ENCODE measurements at places on chromosomes 7 and 10.

- DNase-seq: no peak
Observed at GRCh38 chr10:119495545-119495944, 47.0 kb downstream of the RGS10 start.

DNA sequence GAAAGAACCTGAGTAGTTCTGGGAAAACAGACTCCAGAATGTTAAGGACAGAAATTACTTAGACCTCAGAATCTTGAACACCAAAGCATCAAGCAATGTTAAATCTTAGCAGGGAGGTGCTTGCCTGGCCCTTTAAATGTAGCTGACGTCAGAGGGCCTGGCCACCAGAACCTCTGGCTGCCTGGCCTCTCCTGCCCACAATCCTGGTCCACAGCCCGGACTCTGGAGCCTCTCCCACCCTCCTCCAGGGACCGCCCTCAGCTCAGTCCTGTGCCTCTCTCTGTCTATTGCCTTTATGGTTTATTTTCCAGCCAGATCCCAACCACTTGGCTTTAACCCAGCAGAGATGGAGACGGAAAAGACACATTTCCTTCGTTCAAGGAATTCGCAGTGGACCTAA, 42.2 kb upstream of the EGR2 start:
- DNase-seq: no peak

GRCh38 chr7:39621784-39622411, 1.5 kb upstream of the RALA start:
- DNase-seq: peak; percentile 80

DNA sequence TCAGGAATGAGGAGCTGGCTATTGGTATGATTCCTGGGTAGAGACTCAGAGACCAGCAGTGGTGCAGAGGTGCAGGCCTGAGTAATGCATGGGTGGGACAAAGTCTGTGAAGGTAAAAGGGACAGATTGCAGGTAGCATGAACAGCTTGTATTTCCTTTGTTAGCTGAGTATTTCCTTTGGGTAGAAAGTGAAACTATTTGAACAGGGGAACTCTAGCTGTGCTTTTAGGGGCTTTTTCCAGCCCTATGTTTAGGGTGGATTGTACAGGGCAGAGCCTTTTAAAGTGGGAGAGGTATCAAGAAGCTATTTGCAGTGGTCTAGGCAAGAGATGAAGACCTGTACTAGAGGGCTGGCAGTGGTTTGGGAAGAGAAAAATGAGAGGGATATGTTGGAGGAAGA, 739.9 kb downstream of the REEP3 start:
- no peak for DNase-seq

GRCh38 chr10:71989661-71990454, 25.7 kb downstream of the CHST3 start:
- DNase-seq: no peak

- DNase-seq: no peak
Observed at GRCh38 chr7:30467271-30467670, 11.3 kb downstream of the NOD1 start.

DNA sequence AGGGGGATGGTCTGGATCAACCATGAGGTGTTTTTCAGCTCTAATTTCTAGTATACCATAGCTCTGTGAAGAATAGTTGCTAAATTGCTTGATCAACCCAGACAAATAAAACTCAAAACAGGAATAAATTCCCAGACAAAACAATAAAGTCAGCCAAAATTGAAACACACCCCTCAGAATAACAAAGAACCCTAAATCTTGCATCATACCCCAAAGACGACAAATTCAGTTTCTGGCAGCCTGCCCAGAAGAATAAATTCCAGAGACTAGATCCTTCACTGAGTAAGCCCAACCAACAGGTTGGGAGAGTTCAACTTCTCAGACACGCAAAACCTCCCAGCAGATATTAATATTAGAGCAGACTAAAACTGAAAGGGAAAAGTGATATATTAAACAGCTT, 11.2 kb upstream of the SEM1 start:
- DNase-seq: no peak

DNA sequence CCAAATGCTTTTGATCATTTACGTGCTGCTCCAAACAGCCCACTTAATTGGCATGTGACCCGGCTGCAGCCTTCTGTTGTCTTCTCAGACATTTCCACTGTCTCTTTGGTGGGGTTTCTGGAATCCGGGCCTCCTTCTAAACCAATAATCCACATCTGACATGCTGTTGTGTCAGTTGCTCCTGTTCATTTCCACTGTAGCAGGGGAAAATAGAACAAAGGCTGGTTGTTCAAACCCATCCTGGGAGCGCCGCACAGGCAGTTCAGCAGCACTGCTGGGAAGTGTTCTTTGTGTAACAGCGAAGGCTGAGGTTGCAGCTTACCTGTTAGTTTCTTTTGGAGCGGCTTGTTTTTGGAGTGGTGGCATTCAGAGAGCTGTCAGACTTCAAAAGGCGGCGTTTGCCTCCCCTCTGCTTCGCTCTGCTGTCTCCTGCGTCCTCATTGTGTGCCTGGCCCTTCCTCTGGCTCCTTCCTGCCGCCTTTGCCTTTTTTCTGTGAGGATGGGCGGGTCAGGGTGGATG, 149.4 kb downstream of the SNX10 start:
- no peak for DNase-seq

DNA sequence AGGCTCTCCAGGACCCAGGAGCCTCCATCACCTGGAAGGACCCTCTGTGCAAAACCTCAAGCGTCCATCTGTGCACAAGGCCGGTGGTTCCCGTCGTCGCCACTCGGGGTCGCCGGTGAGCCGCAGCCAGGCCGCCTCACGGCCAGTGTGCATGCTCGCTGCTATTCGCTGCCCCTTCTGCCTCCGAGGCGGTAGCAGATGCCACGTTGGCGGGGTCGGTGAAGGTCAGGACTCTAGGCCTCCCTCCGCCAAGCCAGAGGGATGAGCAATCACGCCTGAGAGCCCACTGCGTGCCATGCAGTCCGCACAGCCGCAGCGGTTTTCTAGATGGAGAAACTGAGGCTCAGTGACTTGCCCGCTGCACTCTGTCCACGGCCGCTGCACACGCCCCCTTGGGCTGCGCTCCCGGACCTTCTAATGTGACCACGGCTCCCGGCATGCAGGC, 5.7 kb downstream of the UPK3B start:
- no peak for DNase-seq

Data from bone marrow (tissue), 2 donors.